ENCODE measurements at places on chromosomes 2 and 18.

GRCh38 chr18:51997129-51997528 lies 342.9 kb upstream of the DCC start:
- DNase-seq = no peak

DNA sequence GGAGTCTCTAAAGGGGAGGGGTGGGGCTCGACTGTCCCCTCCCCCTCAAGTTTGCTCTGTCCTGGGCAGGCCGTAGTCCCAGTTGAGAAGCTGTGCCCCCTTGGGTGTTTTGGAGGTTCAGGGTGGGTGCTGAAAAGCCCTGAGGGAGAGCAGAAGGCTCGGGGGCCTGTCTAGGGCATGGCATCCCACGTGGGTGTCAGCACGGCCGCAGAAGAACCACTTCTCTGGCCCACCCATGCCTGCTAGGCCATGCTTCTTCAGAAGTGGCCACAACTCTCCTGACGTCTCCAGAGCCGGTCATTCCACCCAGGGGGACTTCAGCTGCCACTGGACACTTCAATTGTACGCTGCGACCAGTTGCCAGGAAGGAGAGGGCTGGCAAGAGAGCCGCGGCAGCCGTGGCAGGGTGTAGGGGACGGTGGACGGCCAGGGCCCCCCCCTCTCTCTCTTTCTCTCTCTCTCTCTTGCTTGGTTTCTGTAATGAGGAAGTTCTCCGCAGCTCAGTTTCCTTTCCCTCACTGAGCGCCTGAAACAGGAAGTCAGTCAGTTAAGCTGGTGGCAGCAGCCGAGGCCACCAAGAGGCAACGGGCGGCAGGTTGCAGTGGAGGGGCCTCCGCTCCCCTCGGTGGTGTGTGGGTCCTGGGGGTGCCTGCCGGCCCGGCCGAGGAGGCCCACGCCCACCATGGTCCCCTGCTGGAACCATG lies at the start of gene INPP5D:
Gene INPP5D, plus strand, starts transcription at position 546 of the 704 bp plus-strand sequence. Its CDS starts 137 bp downstream, at position 683.
- peak; percentile 75 for DNase-seq

DNA sequence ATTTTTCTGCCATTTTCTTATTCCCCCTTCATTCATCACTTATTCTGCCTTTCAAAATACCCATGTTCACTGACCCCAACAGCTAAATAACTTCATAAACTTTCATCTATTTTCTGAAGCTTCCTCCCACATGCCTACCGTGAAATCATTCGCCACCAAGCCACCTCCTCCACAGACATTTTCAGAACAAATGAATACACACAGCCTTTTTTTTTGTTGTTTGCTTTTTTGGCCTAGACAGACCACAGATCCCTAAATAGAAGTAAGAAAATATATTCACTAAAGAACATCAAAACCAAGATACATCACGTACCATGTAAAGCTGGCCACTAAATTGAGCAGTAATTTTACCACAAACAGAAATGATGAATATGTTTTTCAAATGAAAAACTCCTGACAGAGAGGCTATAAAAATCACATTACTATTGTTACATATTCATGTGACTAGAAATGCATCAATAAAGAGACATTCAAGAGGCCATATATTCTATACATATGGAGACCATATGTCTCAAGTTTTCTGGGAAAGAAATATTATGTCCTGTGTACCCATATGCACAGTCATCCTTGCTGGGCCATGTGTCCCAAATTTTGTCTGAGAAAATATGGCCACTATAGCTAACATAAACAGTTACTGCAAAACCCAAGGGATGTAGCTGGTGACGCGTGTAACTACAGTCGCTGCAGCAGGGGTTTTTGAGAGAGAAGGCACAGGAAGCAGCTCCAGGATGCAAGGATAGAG lies 200.3 kb downstream of the FBXO15 start:
- no peak for DNase-seq

- no peak for DNase-seq
These were observed 667.6 kb upstream of the ACVR2A start for GRCh38 chr2:147177071-147177857.

DNA sequence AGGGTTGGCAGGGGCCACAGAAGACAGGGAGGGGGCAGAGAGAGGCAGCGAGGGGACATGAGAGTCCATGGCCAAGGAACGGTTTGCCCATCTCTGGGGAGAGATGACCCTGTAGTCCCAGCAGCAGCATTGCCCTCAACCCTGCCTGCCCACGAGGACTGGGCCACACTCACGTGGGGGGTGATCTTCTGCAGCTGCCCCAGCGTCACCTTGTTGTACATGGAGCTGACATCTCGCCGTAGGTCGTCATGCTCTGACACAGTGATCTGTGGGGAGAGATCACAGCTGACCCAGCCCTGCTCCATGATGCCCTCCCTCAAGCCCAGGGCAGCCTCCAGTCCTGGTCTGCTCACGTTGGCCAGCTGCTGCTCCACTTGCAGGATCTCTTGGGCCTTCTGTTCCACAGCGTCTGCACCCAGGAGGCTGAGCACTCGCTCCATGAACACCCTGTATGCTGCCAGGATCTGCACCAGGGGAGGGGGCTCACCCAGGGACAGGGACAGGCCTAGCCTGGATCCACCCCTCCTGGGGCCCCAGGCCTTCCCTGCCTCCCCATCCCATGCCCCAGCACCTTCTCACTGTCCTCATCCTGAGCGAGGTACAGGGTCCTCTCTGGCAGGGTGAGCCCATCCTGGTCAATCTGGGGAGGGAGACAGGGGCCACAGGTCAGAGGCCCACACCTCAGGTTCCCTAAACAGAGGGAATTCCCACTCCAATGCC lies 2.8 kb downstream of the ECEL1 start:
- DNase-seq = no peak

GRCh38 chr2:30191819-30192271 lies 39.5 kb upstream of the LBH start:
- no peak for DNase-seq

DNA sequence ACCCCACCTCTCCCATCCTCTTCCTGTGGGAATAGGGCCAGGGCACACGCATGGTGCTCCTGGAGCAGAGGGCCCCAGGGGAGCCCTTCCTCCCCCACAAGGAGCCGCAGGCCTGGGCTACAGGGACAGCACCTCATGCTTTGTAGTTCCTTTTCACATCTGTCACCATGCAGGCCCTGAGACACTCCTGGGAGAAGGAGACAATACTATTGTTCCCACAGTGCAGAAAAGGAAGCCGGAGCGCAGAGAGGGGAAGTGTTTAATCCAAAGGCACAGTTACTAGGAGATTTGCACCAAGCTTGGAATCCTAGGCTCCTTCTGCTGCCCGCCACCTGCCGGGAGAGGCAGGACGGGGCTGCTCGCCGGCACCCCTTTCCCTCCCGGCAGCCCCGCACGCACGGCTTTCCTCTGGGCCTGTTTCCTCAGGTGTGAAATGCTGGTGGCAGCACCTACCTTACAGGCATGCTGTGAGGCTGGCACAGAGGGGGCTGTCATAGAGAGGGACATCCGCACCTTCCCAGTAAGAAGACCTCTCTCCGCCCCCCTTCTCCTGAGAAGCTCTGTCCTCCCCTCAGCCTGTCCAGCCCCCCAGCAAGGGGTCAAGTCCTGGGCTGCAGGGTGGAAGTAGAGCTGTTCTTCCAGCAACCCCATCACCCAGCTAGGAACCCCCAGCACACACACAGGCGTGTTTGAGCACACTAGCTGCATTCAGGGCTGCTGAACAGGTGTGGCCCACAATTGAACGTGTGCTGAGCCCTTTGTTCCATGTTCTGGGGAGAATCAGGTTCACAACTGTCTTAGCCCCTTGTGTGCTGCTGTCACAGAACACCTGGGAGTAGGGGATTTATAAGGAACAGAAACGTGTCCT lies 62.6 kb downstream of the SMAD7 start:
- DNase-seq = no peak

DNA sequence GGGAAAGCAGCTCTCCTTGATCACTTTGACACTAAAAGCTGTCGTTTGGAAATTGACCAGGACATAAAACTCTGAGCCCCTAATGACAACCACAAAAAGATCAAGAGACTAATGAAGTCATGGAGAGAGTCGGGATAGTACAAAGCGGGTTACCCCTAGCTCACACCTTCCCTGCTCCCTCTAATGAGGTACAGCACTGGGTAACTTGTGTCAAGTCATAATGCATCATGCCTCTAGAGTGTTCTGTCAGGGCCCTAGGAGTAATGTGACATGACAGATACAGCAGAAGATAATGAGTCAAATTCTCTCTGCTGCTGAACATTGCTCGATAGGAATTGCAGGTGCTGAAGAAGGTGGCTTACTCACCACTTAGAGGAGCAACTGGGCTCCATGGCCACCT lies 130.7 kb downstream of the AQP4 start:
- DNase-seq = no peak

GRCh38 chr2:160394153-160394552 lies 99.5 kb downstream of the RBMS1 start:
- DNase-seq = no peak

GRCh38 chr18:39225373-39225772 lies 1659.8 kb upstream of the CELF4 start:
- no peak for DNase-seq

- no peak for DNase-seq
These were observed 5.7 kb downstream of the ANTXR1 start for GRCh38 chr2:69018678-69019095.

GRCh38 chr2:43075054-43075593 lies 151.3 kb downstream of the ZFP36L2 start:
- DNase-seq = no peak

DNA sequence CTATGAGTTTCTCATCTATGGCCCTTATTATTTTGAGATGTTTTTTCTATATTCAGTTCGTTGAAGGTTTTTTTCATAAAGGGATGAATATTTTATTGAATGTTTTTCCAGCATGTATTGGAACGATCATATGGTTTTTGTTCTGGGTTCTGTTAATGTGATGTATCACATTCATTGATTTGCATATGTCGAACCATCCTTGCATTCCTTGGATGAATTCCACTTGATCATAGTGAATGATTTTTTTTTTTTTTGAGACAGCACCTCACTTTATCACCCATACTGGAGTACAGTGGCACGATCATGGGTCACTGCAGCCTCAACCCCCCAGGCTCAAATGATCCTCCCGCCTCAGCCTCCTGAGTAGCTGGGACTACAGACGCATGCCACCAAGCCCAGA lies 5.5 kb upstream of the NEMP2 start:
- no peak for DNase-seq

- no peak for DNase-seq
These were observed 1.5 kb downstream of the GAREM1 start for GRCh38 chr18:32469190-32469651.

- no peak for DNase-seq
These were observed 314.3 kb upstream of the POU3F3 start for GRCh38 chr2:104539649-104540048.

DNA sequence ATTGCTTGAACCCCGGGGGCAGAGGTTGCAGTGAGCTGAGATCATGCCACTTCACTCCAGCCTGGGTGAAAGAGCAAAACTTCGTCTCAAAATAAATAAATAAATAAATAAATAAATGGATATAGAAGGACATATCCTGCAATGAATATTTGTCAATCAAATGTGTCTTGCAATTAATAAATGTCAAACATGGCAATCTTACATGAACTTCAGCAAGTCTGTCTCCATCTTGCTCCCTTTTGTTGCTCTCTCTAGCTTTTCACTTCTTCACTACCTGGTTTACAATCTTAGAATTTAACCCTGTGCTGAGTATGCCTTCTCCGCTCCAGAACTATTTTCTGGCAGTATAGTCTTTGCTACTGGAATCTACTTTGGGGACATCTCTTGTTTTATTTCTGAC lies 3.3 kb upstream of the YES1 start:
- no peak for DNase-seq

DNA sequence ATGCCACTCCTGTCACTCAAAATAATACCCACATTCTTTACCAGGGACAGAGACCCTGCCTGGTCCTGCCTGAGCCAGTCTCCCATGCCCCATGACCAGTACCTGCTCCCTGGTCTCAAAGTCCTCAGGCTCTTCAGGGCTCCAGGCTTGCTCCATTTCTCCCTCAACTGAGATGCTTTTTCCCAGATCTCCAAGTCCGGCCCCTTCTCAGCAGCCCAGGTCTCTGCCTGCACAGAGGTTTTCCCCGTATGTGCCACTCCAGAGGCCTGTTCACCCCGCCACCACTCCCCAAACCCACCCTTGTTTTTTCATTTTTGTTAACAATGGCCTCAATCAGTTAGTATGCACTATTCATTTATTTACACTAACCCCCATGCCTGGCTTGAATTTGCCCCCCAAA lies 499.5 kb upstream of the MYT1L start:
- DNase-seq = no peak

GRCh38 chr18:70069965-70070364 lies 122.3 kb upstream of the CD226 start:
- DNase-seq = no peak

GRCh38 chr2:234880551-234881211 lies 71.1 kb upstream of the SH3BP4 start:
- no peak for DNase-seq

- DNase-seq = no peak
These were observed 59.7 kb downstream of the TTC32 start for GRCh38 chr2:19841918-19842693.

DNA sequence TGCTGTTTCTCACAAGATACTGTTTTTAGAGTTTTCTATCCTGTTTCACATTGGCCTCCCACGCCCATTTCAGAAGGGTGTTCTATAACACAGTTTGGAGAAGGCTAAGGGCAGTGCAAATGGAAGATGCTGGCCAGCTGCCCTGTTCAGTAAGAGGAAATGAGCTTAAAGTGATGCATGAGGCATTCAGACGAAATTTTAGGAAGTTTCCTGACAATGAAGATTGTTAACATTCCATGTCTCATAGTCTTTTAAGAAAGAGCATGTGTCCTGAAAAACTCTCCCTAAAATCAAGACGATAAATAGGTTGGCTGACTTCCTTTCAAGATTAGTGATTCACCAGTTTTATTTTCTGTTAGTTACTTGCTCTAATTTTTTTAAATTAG lies 484.2 kb upstream of the NRP2 start:
- no peak for DNase-seq

DNA sequence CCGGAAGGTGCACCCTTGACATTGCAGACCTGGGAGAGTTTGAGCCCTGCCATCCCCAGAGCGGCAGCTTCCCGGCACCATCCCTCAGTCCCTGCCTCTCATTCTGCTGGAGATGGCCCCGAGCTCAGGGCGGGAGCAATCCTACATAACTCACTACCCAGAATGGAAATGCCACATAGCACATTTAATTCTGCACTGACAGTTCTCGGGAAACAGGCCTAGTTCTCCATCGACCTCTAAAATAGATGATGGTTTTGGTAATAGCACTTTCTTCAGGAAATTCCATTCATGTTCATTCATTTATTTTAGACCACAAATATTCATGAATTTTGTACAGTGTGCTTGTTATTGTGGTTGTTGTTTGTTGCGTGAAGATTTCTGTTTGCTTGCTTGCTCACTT lies 92.9 kb upstream of the SLC14A2 start:
- no peak for DNase-seq

DNA sequence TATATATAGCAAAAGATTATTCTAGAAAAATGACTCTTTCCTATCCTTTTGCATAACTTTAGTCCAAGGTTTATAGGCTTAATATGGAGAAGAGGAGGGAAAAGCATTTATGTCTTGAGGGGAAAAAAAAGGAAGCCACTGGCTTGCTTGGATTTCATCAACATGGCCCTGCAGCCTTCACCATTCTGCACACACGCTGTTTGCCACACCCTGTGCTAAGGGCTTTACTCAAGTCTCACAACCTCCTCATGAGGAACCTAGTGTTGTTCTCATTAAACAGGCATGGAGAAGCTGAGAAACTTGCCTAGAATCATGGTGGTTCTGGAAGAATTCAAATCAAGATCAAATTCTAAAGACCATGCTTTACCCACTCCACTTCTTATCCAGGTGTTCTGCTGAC lies 117.3 kb upstream of the TTC39C start:
- no peak for DNase-seq
